ENCODE measurements at places on chromosomes 3 and 15.

DNA sequence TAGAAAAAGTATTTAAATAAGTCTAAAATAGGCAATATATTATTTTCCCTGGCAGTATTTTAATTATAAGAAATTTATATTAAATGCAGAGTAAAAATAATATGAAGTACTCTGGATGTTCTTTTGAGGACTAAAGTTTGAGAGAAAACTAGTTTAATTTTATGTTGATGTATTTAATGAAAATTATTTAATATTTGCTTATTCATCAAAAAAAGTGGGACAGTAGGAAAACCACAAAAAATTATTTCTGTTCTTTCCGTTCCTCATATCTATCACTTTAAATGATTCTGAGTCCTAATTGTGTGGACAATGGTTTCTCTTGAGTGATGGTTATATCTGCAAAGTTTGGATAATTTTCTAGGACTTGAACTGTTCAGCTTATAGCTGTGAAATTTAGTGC, 147.2 kb upstream of the TNIK start:
- DNase-seq: no peak

- DNase-seq: no peak
Measured at GRCh38 chr3:56484122-56484521, 15.9 kb upstream of the ERC2 start.

GRCh38 chr15:42332331-42332730, 27.0 kb upstream of the CAPN3 start:
- no peak for DNase-seq

GRCh38 chr3:125238759-125239158, 26.2 kb upstream of the SLC12A8 start:
- no peak for DNase-seq

DNA sequence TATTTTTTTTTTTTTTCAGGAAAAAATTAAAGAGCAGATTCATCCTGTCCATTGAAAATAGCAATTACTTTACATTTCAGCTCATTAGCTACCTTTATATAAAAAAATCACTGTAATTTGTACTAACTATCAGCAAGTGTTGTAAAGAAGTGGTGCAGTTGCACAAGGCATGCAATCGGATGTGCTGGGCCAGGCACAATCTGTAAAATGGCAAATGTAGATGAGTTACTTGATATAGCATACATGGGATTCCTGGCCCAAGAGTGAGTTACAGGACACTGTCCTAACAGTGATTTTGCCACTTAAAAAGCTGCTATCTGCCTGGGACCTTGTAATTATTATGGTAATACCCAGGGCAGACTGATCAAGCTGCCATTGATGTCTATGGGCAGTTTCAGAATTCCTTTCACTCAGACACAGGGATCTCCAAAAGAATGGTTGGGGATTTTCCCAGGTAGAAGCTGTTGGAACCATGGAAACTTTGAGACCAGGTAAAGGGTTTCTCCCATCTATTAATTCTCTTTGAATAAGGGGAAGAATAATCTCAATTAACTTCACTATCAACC, 182.2 kb upstream of the ICE2 start:
- no peak for DNase-seq

GRCh38 chr15:51771773-51772172, 20.4 kb downstream of the TMOD2 start:
- DNase-seq: peak; percentile 79

DNA sequence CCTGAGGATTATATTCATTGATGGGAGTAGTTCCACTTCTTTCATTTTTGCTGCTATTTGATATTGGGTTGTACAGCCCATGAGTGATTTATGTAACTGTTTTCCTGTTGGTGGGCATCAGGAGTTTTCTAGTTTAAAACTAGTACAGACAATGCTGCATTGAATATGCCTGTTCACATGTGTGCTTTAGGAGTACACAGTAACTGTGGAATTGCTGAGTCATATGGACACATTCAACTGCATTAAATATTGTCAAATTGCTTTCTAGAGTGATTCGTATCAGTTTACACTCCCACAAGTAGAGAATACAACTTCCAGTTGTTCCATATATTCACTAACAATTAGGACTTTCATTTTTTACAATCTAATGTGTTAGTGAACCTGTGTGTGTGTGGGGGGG, 59.8 kb upstream of the THSD4 start:
- no peak for DNase-seq

DNA sequence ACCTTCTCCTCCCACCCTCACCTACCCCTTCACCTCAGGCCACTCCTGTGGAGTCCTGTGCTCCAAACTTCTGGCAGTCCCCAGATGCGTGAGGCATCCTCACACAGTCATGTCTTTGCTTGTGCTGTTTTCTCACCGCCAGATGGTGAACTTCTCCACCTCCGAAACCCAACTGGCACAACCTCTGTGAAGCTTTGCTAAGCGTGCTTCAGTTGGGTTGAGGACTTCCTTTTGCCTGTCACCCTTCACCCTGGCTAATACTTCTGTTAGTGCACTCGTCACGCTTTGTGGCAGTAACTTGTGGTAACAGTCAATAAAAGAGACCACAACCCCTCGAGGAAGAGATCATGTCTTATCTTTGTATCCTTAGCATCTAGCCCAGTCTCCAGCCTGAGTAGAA, 42.0 kb upstream of the SKOR1 start:
- no peak for DNase-seq

GRCh38 chr3:9852528-9852927, 8.7 kb upstream of the RPUSD3 start:
- DNase-seq: no peak

DNA sequence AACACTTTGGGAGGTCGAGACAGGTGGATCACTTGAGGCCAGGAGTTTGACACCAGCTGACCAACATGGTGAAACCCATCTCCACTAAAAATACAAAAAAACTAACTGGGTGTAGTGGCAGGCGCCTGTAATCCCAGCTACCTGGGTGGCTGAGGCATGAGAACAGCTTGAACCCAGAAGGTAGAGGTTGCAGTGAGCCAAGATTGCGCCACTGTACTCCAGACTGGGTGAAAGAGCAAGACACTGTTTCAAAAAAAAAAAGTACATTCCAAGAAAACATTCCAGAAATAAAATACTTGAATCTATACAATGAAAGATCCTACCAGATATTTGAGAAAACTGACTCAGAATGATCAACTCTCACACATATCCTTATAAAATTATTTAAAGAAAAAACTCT, 30.4 kb downstream of the TFDP2 start:
- no peak for DNase-seq

GRCh38 chr3:171441381-171441780, 18.8 kb downstream of the TNIK start:
- no peak for DNase-seq

DNA sequence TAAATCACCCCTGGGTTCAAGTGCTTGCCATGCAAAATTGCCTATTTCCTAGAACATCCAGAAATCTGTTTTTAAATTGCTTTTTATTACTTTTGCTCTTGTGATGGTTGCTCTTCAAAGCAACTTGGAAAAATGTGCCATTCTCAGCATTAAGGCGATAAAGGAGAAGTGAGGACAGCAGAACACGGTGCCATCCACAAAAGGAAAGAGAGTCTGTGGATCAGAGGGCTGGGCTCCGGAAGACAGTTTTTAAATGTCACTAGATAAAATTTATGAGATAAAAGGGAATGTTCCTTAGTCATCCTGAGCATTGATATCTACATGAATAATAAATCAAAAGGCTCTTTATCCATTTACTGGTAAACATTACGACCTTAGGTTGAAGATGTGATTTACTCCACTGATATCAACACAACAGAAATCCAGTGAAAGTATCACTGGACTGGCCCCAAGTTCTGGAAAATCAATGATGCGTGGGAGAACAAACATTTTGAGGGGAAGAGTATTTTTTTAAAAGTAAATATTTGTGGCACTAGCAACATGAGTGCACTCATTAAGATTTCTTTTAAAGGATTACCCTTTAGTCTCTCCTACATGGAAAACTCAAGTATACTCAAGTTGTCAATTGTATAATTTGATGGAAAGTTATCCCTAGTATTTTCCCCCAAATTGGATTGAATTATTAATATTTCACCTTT, 554.7 kb downstream of the FHIT start:
- peak; percentile 14 for DNase-seq

GRCh38 chr3:86942206-86942605, 48.7 kb downstream of the VGLL3 start:
- no peak for DNase-seq

DNA sequence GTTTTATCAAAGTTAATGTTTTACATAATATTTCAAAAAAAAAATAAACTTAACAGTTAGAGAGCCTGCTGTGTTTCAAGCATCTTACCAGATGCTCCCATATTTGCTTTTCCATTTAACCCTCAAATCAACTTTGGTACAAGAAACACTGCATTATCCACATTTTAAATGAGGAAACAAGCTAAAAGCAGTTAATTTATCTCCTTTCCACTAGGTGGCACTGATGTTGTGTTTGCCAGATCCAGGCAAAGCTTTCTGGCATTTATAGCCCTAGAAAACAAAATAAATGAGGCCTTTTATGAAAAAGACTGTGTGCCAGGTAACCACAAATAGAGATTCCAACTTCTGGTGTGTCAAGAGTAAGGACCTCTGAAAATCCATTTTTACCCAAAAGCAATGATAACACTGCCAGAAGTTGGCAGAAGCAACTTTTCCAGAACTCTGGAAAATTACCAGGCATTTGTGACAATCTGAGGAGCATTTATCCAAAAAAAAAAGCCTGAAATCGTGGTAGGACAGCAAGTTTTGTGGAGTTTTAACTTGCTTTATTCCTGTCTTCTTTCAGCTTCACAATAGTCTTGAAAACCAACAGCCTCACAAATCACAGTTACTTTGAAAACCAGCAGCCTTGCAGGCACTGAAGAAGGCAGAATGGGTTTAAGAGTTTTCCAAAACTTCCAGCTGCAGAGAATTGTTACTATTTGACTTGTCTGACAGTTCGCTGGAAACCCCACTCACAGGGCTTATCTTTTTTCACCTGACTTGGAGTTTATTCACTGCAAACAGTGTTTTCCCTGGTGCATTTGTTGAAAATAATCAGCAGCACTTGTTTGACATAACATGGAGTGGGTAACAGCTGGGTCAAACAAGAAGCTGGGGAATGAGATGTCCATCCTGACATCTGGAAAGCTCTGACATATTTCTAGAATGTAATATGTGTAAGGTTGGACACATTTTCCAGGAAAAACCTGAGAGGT, 9.2 kb downstream of the FAM162A start:
- peak; percentile 15 for DNase-seq
